ENCODE measurements at places on chromosomes 4 and X. TPM values are rescaled to one million over a fixed set of nuclear protein-coding genes. Genes with fewer than 3 reads are reported as not detected.

GRCh38 chrX:50813843-50814661 is at the start of gene SHROOM4:
Gene SHROOM4, minus strand, starts transcription at chrX:50814194. Its CDS starts 176 bp downstream, at chrX:50814018.
- no peak for DNase-seq

DNA sequence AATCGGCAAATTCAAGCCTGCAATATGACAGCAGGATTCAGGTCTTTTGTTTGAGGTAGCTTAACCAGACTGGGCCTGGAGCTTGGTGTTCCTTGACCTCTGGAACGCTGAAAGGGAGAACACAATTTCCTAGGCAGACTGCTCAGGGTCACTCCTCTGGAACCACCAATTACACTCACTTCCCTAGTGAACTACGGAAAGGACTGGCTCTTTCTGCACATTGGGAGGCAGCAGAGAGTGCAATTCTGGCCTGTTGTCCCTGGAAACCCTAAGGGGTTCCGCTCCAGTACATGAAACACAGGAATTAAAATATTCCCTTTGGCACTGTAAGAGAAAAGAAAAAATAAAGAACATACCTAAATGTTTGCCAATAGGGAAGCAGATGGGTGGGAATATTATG is 58.6 kb downstream of the GPC3 start:
- DNase-seq = no peak

DNA sequence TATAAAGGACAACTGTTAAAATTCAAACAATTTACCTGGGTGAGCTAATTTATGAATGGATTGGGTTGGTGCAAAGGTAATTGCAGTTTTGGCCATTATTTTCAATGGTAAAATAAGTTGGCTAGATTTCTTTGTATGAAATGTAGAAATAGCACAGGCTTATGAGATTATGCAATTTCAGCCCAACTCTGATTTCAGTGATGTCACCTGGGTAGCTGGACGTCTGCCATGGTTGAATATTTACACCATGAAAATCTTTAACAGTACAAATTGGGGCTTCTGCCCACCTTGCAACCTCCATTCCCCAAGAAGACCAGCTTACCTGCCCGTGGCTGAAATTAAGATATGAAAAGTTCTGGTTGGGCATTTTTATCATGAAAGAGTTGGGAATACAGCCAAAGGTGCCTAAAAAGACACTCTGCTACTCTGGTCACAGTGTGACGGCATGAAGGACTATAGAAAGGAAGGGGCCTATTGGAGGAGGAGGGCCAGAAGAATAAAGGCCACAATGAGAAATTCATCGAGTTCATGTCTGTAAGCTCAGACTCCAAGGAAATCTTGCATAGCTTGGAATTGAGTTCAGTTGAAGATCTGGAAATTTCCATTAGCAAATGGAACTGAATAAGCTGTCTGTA is 29.7 kb downstream of the EGF start:
- DNase-seq = no peak

DNA sequence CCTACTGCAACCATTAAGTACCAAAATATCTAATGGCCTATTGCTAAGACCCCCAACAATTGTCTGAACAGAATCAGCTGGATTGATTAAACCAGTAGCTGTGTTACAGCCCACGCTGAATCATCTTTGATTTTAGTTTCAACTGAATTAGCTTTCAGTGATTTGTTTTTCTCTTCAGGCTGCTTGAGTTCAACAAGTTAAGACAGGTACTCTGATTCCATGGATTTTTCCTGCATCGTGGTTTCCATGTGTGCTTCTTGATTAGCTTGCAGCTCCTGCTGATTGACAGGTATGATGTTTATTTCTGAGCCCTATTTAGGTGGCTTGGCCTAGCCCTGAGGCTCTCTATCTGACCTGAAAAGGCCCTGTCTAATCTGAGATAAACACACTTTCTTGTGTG is 91.3 kb downstream of the GUCY2F start:
- no peak for DNase-seq

DNA sequence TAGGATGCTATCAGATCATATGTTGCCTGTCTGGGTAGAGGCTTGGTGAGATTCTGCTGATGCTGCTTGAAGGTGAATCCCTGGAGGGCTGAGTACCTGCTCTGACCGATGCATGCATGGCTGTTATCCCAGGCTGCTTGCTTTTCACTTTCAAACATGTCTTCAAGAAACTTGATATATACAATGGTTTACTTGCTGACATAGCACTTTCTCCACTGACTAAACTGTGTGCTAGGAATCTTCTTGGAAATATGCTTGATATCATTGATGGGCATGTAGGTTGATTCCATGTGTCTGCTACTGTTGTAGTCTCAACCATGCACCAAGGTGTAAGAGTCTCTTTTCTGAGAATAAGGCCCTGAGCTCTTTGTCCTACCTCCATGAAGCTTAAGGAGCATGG is 79.6 kb upstream of the WDR1 start:
- DNase-seq = no peak

- no peak for DNase-seq
Observed at GRCh38 chrX:67587946-67588624, 44.3 kb downstream of the AR start.

DNA sequence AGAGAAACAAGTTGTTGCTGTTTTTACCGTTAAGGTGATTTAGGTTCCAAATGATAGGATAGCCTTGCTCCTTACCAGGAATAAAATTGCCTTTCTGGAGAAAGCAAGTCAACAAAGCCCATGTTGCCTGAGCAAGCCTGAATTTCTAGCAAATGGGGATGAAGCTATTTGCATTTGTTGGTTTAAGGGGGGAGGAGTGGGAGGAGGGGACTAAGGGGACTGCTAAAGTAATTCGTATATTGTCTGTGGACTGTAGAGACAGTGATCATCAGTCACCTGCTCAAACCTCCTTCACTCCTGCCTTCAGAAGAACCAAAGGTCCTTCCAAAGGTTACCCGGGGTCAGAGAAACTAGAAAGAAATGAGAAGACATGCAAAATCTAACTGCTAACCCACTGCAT is 65.8 kb downstream of the SCML2 start:
- no peak for DNase-seq

DNA sequence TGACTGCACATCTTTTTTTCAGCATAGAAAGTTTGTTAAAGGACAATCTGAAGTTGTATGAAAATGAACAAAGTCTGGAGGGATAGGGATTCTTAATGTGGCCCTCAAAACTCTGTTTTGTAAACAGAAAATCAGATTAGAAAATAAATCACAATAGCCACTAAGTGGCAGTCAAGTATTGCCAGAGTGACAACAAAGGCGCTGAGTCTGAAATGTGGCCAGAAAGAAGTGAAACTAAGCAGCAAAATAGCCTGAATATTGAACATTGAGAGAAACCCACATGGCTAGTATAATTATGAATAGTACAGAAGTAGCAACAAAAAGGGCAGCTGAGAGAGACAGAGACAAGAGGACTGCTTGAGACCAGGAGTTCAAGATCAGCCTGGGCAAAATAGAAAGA is 81.1 kb upstream of the CT45A1 start:
- DNase-seq = no peak

- DNase-seq = no peak
Observed at GRCh38 chrX:136336623-136337022, 35.9 kb downstream of the ADGRG4 start.

DNA sequence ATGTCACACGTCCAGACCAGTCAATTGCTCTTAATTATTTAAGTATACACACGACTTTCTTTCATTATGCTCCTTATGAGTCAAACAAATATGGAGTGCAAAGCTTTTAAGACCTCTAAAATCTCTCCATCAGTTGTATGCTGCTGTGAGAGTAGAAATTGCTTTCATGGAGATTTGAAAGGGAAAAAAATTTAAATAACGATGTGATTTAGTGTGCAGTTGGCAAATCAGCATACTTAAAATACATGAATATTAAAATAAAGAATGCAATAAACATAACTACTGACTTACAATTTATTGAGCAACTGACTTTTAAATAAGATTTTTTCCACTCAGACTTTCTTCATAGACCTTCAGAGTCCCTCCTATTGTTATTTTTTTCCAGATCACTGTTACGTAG is 9.0 kb downstream of the TENM3 start:
- no peak for DNase-seq

The AMBN gene
- total RNA-seq = not detected

The KDR gene
- total RNA-seq = not detected

The GAGE1 gene
- total RNA-seq = not detected

The BRCC3 gene
- 33.5 TPM for total RNA-seq
